ENCODE measurements at places on chromosomes 6 and 20. TPM values are rescaled to one million over a fixed set of nuclear protein-coding genes. Genes with fewer than 3 reads are reported as not detected.

DNA sequence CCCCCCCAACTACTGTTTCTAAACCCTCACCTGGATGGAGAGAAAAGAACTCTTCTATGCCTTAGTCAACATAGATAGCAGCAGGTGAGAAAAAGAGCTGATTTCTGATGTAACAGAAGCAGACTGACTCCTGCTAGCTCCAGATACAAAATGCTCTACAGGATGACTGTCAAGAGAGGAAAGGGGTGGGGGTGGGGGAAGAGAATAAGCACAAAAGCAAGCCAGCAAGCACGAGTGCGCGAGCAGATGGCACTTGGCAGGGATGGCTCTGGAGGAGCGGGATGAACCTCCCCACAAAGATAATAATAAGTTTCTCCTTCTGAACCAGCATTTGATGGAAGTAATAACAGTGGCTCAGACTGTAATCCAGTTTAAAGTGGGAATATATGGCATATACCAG, 45.6 kb upstream of the SPDEF start:
- no peaks in the 10 kb centered on the region for H3K27me3 ChIP-seq
- H3K36me3 ChIP-seq: peaks cover 4% of the 10 kb centered on the region
- no peak overlapping the region for H3K4me3 ChIP-seq

DNA sequence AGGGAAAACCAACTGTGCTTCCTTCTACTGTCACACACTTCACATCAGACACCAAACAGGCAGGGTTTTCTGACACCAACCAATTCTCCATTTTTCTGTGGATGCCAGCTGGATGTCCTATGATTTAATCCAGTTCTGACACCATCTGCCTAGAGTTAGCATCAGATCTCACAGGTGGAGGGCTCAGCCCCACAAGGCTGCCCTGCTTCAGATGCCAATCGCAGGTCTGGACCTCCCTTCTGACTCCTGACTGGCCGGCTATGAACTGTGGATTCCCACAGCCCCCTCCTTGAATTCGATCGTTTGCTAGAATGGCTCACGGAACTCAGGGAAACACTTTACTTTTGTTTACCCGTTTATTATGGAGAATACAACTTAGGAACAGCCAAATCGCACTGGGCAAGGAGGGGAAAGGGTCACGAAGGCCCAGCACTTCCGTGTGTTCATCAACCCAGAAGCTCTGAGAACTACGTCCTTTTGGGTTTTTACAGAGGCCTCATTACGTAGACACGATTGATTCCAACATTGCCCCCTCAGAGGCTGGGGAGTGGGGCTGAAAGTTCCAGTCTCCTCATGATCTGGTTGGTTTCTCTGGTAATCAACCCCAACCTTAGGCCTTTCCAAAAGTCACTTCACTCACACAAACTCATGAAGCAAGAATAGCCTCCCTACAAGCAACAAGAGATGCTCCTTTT, 25.4 kb upstream of the MAS1 start:
- H3K36me3 ChIP-seq: peaks cover 2% of the 10 kb centered on the region
- H3K27ac ChIP-seq: no peak overlapping the region
- H3K4me1 ChIP-seq: peaks cover 6% of the 10 kb centered on the region

GRCh38 chr6:11317885-11318771, 85.7 kb upstream of the NEDD9 start:
- H3K27me3 ChIP-seq: no peaks in the 10 kb centered on the region
- H3K4me3 ChIP-seq: peak overlapping the region; percentile 14
- no peak for DNase-seq
- H3K27ac ChIP-seq: peak overlapping the region; percentile 97
- peaks cover 43% of the 10 kb centered on the region for H3K4me1 ChIP-seq
- no peaks in the 10 kb centered on the region for H3K36me3 ChIP-seq

- H3K36me3 ChIP-seq: no peaks in the 10 kb centered on the region
- H3K27ac ChIP-seq: no peak overlapping the region
- H3K4me3 ChIP-seq: no peak overlapping the region
- peaks cover 29% of the 10 kb centered on the region for H3K27me3 ChIP-seq
- no peaks in the 10 kb centered on the region for H3K4me1 ChIP-seq
These were observed 9.1 kb upstream of the TAGAP start for GRCh38 chr6:159053781-159054398.

GRCh38 chr20:18721551-18722115, 92.0 kb upstream of the SCP2D1 start:
- no peak overlapping the region for H3K4me3 ChIP-seq
- no peaks in the 10 kb centered on the region for H3K36me3 ChIP-seq
- DNase-seq: no peak
- peaks cover 12% of the 10 kb centered on the region for H3K4me1 ChIP-seq
- no peaks in the 10 kb centered on the region for H3K27me3 ChIP-seq

DNA sequence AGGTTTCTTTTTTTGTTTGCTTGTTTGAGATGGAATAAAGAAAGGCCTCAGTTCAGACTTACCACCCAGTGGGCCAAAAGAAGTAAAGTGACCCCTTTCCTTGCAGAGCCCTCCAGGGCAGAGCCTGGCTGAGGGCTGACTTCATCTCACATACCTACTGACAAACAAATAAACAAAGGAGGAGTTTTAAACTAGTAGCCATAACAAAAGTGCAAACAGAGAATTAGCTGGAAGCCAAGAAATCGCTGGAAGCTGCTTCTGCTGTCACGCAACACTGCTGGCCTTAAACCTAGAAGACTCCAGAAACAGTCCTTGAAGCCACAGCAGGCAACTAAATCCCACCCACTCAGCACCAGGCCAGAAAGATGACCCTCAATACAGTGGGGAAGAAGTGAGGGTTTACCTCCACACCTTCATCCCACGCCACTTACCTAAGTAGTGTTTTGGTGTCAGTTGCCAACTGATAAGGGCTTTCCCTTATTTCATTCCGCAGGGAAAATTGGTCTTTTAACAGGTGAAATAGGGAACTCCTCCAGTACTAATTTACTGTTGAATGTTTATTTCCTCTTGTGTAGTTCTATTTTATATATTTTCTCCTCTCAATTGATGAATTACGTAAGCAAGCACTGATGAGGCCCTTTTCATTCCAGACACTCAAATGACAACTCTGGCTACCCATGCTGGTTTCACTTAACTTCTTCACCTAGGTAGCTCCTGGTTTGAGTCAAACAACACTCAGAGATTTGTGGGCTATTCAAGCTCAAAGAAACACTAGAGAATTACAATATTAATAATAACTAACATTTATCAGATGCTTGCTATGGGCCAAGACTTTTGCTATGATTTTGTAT, 46.2 kb downstream of the EDN1 start:
- H3K4me3 ChIP-seq: no peak overlapping the region
- no peak for DNase-seq
- no peaks in the 10 kb centered on the region for H3K27me3 ChIP-seq
- H3K4me1 ChIP-seq: peaks cover 13% of the 10 kb centered on the region
- H3K36me3 ChIP-seq: no peaks in the 10 kb centered on the region

- H3K27me3 ChIP-seq: peaks cover 15% of the 10 kb centered on the region
- H3K4me1 ChIP-seq: no peaks in the 10 kb centered on the region
- no peak for DNase-seq
- H3K36me3 ChIP-seq: no peaks in the 10 kb centered on the region
These were observed 84.7 kb downstream of the PRSS35 start for GRCh38 chr6:83597051-83597450.

DNA sequence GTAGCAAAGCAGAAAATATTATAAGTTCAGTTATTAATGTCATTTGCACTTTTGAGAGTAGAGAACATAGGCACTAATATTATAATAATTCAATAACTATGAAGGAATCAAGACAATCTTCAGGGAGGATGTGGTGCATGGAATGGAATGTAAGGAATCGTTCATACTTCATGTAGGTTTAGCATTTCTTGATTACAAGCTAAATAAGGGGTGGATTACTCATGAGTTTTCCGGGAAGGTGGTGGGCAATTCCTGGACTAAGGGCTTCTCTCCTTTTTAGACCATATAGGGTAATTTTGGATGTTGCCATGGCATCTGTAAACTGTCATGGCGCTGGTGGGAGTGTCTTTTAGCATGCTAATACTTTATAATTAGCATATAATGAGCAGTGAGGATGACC, 9.1 kb upstream of the BTNL2 start:
- no peak overlapping the region for H3K4me3 ChIP-seq
- peaks cover 4% of the 10 kb centered on the region for H3K4me1 ChIP-seq
- H3K27ac ChIP-seq: no peak overlapping the region

- no peaks in the 10 kb centered on the region for H3K27me3 ChIP-seq
- DNase-seq: peak; percentile 12
- H3K27ac ChIP-seq: no peak overlapping the region
- H3K4me1 ChIP-seq: peaks cover 2% of the 10 kb centered on the region
These were observed 1.7 kb upstream of the SIGLEC1 start for GRCh38 chr20:3714092-3714491.

DNA sequence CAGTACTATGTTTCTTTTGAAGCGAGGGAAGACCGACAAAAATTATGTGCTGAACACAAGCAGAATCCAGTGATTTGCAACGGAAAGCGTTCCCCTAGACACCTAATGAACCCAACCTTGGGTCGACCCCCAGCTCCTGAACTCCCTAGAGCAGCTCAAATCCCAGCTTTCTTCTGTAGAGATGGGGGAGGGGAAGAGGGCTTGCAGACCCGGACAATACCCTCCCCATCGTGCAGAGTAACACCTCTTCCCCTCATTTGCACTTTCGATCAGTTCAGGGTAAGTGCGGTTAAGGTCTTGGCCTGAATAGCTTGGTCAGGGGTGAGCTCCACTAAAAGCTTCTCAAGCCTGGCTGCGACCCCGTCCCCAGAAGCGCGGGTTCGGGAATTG, 404 bp downstream of the CEP162 start:
- H3K36me3 ChIP-seq: no peaks in the 10 kb centered on the region
- H3K4me1 ChIP-seq: peaks cover 18% of the 10 kb centered on the region
- peaks cover 22% of the 10 kb centered on the region for H3K27me3 ChIP-seq

DNA sequence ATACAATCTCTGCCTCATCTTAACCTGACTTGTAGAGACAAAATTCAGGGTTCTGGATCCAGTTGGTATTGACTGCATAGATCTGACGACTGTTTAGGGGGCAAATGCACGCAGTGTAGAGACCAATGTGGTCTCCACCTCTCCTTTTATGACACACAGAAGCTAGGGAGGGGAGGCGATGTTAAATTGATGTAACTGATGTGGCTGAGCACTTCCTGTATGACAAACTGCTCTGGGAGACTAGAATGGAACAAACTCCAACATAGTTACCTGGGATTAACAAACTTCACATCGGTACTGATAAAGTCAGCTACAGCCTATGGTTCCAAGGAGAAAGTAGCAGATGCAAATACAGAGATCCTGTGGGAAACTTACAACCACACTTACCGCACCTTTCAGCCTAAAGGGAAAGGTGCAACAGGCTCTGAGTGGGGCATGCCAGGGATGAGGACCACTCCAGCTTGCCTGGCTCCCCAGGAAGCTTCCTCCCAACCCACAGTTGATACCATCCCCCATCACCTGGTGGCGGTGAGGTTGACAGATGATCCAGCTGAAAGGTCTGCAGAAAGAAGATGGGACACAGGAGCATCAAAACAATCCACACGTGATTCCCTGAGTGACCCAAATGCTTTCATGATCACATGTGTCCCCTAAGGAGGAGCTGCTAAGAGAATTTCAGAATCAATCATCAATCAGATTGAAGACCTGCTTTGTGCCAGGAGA, 60.6 kb upstream of the MRPS10 start:
- no peak overlapping the region for H3K4me3 ChIP-seq
- no peaks in the 10 kb centered on the region for H3K36me3 ChIP-seq
- no peak overlapping the region for H3K27ac ChIP-seq
- H3K27me3 ChIP-seq: no peaks in the 10 kb centered on the region

- no peak overlapping the region for H3K27ac ChIP-seq
- H3K36me3 ChIP-seq: no peaks in the 10 kb centered on the region
- H3K4me3 ChIP-seq: no peak overlapping the region
- no peak for DNase-seq
These were observed 339.6 kb downstream of the UTRN start for GRCh38 chr6:144624716-144625115.

DNA sequence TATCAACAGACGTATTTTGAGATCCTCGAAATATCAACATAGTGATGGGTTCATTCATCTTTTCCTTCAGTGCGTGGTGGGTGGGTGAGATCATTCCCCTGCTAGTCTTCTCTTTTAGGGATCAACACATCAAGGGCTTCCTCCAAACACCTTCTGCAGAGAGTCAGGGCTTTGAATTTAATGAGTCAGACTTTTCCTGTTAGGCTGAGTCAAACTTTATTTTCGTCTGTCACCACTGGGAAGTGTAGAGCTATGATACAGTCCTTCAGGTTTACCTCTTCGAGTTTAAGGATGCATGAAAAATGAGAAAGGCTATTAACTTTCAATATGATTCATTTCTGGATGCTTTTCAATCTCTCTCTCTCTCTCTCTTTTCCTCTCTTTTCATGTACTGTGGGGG, 189.1 kb downstream of the BMP2 start:
- DNase-seq: no peak
- peaks cover 1% of the 10 kb centered on the region for H3K36me3 ChIP-seq
- no peak overlapping the region for H3K27ac ChIP-seq
- H3K27me3 ChIP-seq: no peaks in the 10 kb centered on the region
- H3K4me1 ChIP-seq: no peaks in the 10 kb centered on the region
- H3K4me3 ChIP-seq: no peak overlapping the region

DNA sequence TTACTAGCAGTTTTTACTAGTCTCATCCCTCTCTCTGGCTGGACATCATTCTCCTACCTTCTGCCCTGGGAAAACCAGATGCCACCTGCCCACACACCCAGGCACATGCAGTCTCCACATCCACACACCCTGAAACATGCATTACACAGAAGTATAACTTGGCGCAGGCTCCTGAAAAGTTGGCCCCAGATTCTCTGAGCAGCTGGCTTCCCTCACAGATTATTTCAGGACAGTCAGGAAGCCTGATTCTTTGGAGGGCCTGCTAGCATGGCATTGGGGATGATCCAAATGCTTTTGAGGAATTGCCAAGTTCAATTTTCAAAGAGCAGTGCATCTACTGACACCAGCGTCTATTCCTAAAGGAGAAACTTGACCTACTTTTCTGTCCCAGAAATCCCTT, 27.8 kb upstream of the KIF16B start:
- no peak for DNase-seq
- no peaks in the 10 kb centered on the region for H3K4me1 ChIP-seq
- no peak overlapping the region for H3K27ac ChIP-seq

The PLA2G7 gene
- total RNA-seq: not detected

The SRSF3 gene
- total RNA-seq: 191 TPM

The TP53TG5 gene
- not detected for total RNA-seq

The HLA-DQB2 gene
- total RNA-seq: not detected

The MYMX gene
- not detected for total RNA-seq

The TFB1M gene
- total RNA-seq: 16.8 TPM

The LPA gene
- not detected for total RNA-seq

The CCM2L gene
- not detected for total RNA-seq

The SEMG1 gene
- not detected for total RNA-seq
